ENCODE measurements at places on chromosomes 11 and 22. TPM values are rescaled to one million over a fixed set of nuclear protein-coding genes. Genes with fewer than 3 reads are reported as not detected.

SYT7 gene
- 8.9 TPM for total RNA-seq

CHRDL2 gene
- not detected for total RNA-seq

ALDH3B1 gene
- 98.1 TPM for total RNA-seq

OR51B4 gene
- total RNA-seq: not detected

HPX gene
- total RNA-seq: 0.68 TPM

OR52A1 gene
- not detected for total RNA-seq

LMF2 gene
- total RNA-seq: 37.3 TPM

SCN3B gene
- not detected for total RNA-seq

APOL3 gene
- total RNA-seq: 19.3 TPM

RELT gene
- total RNA-seq: 10.7 TPM

TTC36 gene
- total RNA-seq: 0.41 TPM

KCNJ1 gene
- not detected for total RNA-seq

Measured in PC-9 (cell line).